ENCODE measurements at places on chromosomes 5 and 9.

DNA sequence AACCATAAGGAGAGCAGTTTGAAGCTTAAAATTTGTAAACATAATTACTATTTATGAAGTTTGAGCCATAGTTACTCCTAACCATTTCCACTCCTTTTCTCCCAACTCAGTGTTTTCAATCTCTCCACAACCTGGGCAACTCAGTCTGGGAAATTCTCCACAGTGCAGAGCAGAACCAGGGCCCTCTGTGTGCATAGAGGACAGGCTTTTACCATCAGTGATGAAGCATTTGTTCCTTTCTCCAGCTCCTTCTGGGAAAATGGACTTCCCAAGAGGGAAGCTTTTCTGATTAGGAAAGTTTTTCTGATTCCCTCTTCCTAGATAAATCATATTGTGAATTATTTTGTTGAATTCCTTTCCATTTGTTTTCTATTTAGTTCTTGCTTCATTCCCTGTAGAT lies 132.3 kb upstream of the MPDZ start:
- H3K27ac ChIP-seq: no peak overlapping the region
- no peaks in the 10 kb centered on the region for H3K4me1 ChIP-seq
- H3K27me3 ChIP-seq: no peaks in the 10 kb centered on the region
- H3K36me3 ChIP-seq: no peaks in the 10 kb centered on the region
- no peak overlapping the region for H3K4me3 ChIP-seq

- peak overlapping the region; percentile 43 for H3K4me3 ChIP-seq
- no peaks in the 10 kb centered on the region for H3K4me1 ChIP-seq
- DNase-seq: no peak
- peak overlapping the region; percentile 97 for H3K27ac ChIP-seq
These were observed 2.3 kb upstream of the EFNA5 start for GRCh38 chr5:107673039-107673367.

- H3K4me1 ChIP-seq: no peaks in the 10 kb centered on the region
- no peak overlapping the region for H3K4me3 ChIP-seq
- no peak overlapping the region for H3K27ac ChIP-seq
- H3K36me3 ChIP-seq: no peaks in the 10 kb centered on the region
- H3K27me3 ChIP-seq: no peaks in the 10 kb centered on the region
- peak; percentile 28 for DNase-seq
These were observed 185.0 kb downstream of the GAPVD1 start for GRCh38 chr9:125446561-125447094.

- no peaks in the 10 kb centered on the region for H3K36me3 ChIP-seq
- DNase-seq: no peak
- no peaks in the 10 kb centered on the region for H3K4me1 ChIP-seq
- no peak overlapping the region for H3K4me3 ChIP-seq
- no peak overlapping the region for H3K27ac ChIP-seq
These were observed 21.2 kb upstream of the SARDH start for GRCh38 chr9:133759146-133759900.
